ENCODE measurements at places on chromosomes 12 and 14.

GRCh38 chr12:24955853-24956252, 7.0 kb upstream of the BCAT1 start:
- DNase-seq = no peak

GRCh38 chr14:81771651-81772275, 238.1 kb upstream of the SEL1L start:
- DNase-seq = no peak

GRCh38 chr12:4450551-4451112, 5.0 kb upstream of the FGF6 start:
- DNase-seq = no peak

- DNase-seq = no peak
These were observed 157.5 kb upstream of the ATF7IP start for GRCh38 chr12:14207905-14208551.

DNA sequence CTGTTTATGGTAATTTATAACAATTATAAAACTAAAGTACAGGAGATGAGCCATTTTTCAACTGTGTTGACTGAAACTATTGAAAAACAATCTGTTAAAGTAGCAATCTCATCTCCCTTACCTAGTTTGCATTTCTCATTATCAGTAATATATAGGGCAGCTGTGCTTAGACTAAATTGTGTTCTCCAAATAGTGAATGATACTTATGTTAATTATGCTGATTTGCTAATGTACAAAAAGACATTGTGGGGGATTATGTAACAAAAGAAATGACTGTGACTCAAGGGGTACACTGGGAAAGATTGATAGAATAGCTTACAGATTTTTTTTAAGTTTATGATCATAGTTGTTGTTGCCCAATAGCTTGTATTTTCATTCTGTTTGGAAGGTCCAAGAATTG, 207.7 kb downstream of the FUT8 start:
- no peak for DNase-seq

DNA sequence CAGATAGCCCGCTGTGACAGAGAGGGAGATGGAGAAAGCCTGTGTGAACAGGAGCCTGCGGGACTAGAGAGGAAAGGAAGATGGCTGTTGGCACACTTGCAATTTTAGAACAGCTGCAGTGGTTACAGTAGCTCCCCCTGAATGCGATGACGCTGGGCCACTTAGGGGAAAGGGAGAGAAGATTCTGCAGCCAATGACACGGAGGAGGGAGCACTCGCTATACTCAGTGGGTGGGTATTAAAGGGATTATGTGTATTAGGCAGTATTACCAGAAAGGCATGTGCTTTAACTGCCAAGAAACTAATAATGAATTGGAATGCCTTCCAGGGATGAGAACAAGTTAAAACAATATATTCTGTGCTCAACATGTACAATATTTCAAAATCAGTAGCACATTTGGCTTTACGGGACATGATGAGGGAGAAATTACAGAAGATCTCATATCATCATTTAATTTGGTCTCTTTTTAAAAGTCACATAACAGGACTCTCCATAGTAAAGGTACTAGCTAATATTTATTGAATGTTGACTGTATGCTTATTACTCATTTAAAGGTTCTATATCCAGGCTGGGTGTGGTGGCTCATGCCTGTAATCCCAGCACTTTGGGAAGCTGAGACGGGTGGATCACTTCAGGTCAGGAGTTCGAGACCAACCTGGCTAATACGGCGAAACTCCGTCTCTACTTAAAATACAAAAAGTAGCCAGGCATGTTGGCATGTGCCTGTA, 35.9 kb upstream of the FOS start:
- DNase-seq = no peak

GRCh38 chr14:51008446-51008845, 64.2 kb upstream of the PYGL start:
- no peak for DNase-seq

DNA sequence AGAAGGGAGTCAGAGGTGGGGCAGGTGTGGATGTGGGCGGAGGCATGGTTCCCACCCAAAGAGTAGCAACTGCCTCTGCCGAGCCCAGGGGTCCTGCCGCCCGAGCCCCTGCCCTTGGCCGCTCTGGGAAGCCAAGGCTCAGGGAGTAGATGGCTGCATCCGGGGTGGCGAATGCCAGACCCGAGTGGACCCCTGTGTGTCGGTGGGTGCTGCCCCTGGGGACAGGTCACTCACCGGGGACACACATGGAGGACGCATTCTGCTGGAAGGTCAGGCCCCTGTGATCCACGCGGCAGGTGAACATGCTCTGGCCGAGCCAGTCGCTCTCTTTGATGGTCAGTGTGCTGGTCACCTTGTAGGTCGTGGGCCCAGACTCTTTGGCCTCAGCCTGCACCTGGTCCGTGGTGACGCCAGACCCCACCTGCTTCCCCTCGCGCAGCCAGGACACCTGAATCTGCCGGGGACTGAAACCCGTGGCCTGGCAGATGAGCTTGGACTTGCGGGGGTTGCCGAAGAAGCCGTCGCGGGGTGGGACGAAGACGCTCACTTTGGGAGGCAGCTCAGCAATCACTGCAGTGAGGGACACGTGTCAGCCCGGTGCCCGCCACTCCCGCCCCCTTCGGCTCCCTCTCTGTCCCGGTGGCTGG, 329.0 kb downstream of the TMEM121 start:
- no peak for DNase-seq

DNA sequence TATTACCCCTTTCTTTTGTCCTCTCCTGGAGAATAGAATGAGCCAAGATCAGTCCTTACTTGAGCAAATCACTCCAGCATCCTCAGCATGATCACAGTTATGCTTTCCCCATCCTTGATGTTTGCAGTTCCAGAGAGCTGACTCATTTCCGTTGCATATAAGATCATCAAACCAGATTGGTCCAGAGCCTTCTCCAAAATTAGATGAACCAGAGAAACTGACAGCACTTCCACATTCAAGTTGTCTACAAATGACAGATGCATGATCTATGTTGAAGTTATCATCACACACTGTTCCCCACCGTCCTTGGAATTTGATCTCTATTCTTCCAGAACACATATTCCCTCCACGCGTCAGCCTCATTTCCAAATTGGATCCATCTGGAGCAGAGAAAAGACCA, 4.8 kb downstream of the CD163 start:
- DNase-seq = no peak

GRCh38 chr14:65496178-65496993, 83.9 kb downstream of the FUT8 start:
- no peak for DNase-seq

DNA sequence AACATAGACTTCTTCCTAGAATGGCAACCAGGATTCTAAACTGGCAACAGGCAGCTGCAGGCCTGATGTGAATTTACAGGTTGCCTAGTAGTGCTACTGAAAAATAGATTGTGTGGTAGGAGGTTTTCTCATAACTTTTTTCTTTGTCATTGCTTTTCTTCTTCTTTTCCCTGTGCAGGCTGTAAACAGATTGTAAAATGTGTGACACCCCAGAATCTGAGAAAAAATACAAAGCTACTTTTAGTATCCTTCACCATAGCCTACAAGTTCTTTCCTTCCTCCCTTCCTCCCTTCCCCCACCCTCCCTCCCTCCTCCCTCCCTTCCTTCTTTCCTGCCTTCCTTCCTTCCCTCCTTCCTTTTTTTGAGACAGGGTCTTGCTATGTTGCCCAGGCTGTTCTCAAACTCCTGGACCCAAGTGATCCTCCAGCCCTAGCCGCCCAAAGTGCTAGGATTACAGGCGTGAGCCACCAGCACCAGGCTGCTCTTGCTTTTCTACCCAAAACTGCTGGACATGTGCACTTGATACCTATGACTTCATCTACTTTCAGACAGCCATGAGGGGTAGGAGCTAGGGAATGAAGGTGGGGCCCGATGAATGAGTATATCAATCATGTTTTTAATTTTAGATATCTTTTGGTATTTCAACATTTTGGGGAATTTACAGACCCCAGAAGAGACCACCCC, 114.2 kb upstream of the EEA1 start:
- DNase-seq = no peak

- no peak for DNase-seq
These were observed 155.9 kb upstream of the NOS1 start for GRCh38 chr12:117517219-117517739.

DNA sequence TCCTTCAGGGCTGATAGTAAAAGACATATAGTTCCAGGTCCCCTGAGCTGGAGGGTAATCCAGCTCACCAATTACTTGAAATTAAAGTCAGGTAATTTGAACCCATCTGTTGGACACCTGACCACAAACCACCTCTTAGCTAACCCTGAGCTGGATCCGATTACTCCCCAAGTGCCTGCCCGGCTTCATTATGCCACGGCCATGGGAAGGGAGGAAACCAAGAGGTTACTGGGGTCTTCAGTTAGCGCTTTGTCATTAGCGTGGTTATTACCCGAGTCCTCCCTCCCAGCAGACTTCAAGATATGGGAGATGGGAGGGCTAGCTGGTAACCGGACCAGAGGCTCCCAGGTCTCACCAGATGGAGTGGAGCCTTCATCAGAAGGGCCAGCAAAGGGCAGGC, 1071.4 kb downstream of the BCL11B start:
- DNase-seq = no peak

DNA sequence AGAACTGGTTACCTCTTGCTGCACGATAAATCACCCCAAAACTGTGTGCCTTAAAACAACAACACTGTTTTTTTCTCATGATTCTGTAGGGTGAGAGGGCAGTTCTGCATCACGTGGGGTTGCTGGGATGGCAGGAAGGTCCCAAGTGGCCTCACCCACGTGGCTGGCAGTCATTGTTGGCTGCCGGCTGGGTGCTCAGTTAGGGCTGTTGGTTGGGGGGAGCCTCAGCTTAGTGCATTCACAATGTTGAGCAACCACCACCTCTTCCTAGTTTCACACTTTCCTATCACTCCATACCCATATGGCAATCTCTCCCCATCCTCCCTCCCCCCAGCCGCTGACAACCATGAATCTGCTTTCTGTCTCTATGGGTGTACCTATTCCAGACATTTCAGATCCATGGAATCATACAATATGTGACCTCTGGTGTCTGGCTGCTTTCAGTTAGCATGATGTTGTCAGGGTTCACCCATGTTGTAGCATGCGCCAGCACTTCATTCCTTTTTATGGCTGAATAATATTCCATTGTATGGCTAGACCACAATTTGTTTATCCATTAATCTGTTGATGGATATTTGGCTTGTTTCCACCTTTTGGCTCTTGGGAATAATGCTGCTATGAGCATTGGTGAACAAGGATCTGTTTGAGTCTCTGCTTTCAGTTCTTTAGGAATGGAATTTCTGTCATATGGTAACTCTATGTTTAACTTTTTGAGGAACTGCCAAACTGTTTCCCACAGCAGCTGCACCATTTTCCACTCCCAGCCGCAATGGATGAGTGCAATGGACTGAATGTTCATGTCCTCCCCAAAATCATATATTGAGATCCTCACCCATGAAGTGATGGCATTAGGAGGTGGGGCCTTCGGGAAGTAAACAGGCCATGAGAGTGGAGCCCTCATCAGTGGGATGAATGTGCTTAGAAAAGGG, 11.2 kb upstream of the POP5 start:
- no peak for DNase-seq

- DNase-seq = no peak
These were observed 32.8 kb downstream of the MIA2 start for GRCh38 chr14:39266525-39266870.

DNA sequence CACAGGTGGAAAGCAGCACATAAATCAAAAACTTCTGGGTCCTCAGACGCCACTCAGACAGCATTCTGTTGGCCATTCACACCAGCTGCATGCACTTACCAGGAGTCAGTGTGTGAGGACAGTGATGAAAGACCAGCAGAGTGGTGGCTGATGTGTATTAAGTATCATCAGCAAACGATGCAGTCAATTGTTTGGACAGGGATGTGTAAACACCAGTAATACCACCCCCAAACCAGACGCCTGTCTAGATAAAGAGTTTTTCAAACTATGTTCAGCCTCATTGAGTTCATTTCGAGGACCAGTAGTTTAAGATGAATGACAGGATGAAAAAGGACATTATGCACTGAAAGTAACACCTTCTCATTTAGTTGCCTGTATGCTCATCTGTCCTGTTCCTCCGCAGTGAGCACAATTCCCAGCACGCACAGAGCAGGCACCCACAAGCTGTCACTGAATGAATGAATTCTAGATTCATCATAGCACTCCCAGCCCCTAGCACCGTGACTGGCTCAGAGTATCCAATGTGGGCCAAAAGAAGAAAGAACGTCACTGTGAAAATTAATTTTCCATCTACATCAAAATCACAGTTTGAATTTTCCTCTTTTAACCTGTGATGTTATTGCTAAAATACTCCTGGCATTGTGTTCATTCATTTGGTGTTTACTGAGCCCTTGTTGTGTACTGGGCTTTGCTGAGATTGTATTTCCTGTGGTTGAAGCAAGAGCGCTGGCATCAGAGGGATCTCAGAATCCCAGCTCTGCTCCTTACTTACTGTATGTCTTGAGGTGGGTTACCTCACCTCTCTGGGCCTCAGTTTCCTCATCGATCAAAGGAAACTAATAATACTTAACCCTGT, 124.8 kb upstream of the NOS1 start:
- no peak for DNase-seq

- DNase-seq = no peak
These were observed 75.3 kb upstream of the ZDHHC17 start for GRCh38 chr12:76688631-76689030.

- DNase-seq = no peak
These were observed 82.2 kb downstream of the PAPOLA start for GRCh38 chr14:96584199-96584906.

DNA sequence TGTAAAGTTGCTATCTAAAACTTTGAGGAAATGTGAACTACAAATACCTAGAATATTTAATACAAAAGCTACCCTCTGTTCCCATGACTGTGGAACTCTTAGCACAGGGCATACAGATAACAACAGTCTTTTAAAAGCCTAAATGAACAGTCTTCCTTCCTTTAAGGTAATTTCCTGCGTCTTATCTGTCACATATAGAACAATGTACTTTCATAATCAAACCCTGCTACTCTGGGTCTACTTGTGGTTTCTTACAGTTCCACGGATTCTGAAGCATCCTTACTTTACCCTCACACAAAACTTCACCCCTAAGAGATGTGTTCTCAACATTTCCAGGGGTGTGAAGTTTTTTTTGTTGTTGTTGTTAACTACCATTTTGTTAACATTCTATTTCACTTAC, 5.1 kb downstream of the PKP2 start:
- DNase-seq = no peak

GRCh38 chr14:93619176-93619793, 169.0 kb downstream of the PRIMA1 start:
- no peak for DNase-seq

DNA sequence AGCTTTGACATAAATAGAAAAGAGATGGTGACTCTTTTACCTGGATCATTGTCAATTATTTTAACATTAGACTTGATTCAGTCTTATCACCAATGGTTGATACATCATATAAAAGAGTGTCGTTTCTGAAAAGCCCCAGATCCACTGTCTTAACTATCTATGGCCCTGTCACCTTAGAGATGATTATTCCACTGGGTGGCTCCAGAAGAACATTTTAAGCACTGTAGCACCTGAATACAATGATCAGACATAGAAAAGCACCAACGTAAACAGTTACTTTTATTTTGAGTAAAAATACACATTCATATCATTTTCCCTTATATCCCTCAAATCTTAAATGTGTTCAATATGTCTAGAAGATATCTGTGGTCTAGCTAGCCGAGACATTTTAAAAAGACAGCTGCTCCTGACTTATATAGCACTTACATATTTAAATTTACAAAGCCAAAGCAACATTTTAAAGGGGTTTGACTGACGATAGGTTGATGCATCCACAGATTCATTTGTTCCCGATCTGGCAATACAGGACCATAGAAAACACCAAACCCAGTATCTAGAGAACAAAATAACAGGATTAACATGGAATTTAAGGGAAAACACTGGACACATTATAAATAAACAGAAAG, 32.9 kb downstream of the TSPAN8 start:
- no peak for DNase-seq

Data from activated CD4-positive, CD25-positive, alpha-beta regulatory T cell (primary cell).